Muscle of back (tissue), 13 donors: ENCODE measurements at places on chromosomes 12 and 14. TPM values are rescaled to one million over a fixed set of nuclear protein-coding genes. Genes with fewer than 3 reads are reported as not detected.

DNA sequence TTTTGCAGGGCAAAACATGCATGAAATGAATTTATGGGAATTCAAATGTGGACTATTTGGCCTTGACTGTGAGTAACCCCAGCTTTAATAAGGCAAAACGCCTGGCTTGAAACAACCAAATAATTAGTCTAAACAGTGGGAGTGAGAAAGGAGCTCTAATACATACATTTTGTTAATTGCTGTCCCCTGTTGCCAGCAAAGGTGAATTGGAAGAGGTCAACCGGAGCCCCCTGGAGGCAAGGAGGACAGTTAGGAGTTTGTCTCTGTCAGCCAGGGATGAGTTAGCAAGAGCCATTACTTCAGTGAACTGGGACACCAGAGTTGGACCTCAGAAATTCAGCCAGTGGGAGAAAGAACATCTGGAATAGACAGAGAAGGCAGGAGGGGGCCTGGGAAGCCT is 17.4 kb downstream of the KRT76 start:
- DNase-seq, result no peak

DNA sequence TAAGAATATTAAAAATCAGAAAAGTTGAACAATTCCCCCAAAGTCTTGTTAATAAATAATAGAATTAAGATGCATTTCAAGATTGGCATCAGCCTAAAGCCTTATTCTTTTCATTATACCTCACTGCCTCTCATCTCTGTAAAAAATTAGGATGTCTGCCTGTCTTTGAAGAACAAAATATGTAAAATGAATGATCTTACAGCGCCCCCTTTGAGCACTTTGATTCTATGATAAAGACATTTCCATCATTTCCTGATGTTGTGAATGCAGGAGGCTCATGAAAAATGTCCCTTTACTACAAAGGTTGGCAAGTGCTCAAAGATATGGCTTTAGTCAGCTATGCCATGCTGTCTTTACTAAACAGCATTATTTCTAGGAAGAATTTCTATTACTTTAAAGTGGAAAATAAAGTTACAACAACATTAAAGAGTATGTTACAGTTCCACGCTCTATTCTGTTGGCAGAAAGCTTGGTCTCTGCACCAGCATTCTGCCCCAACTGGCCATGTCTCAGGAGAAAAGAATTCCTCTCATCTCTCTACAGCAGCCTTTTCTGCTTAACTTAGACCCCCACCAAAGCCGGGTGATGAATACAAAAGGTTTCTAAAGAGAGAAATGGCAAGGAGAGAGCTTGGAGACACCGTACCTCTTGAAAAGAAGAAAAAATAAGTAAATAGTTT is 95.1 kb downstream of the LLPH start:
- DNase-seq, result peak; percentile 61

GRCh38 chr14:72522847-72523246 is 371.1 kb downstream of the DPF3 start:
- no peak for DNase-seq

- no peak for DNase-seq
Observed at GRCh38 chr12:2110127-2110526, 57.3 kb downstream of the CACNA1C start.

DNA sequence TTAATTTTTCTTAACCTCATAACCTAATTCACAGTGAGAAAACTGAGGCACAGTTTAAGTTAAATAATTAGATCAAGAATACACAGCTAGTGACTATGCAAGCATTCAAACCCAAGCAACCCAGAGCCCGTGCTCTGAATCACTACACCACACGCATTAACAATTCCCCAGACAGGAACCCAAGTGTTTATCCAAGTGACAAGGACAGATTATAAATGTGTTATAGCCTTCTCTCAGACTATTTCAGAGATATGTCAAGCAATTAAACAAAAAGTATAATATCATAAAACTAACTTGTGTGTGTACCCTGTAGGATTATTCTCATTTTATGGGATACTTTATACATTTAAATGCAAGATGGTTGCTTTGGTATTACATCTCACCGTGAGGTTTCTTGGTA is 43.8 kb downstream of the MED13L start:
- DNase-seq, result no peak

DNA sequence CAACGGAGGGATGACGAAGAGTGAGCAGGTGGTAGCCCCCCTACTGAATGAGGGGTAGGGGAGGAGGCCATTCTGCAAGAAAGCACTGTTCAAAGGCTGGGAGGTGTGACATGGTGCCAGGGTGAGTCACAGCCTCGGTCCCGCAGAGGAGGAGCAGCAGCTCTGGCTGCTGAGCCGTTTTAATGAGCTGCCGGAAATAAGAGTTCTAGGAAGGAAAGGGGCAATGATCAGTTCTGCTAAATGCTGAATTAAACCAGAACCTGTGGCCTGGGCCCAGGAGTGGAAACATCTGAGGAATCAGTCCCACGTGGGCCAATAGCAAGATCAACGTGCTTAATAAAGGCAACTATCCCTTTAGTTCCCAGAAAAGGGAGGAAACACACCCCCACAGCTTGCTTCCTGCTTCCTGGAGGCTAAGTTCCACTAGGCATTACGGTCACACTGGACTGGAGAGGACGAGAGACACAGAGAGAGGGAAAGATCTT is 3.6 kb downstream of the ABCD4 start:
- DNase-seq, result no peak

- no peak for DNase-seq
Observed at GRCh38 chr12:108761226-108761625, 29.9 kb upstream of the CORO1C start.

- no peak for DNase-seq
Observed at GRCh38 chr12:92064422-92064821, 81.2 kb downstream of the BTG1 start.

- DNase-seq, result no peak
Observed at GRCh38 chr12:98053202-98053601, 462.2 kb upstream of the TMPO start.

DNA sequence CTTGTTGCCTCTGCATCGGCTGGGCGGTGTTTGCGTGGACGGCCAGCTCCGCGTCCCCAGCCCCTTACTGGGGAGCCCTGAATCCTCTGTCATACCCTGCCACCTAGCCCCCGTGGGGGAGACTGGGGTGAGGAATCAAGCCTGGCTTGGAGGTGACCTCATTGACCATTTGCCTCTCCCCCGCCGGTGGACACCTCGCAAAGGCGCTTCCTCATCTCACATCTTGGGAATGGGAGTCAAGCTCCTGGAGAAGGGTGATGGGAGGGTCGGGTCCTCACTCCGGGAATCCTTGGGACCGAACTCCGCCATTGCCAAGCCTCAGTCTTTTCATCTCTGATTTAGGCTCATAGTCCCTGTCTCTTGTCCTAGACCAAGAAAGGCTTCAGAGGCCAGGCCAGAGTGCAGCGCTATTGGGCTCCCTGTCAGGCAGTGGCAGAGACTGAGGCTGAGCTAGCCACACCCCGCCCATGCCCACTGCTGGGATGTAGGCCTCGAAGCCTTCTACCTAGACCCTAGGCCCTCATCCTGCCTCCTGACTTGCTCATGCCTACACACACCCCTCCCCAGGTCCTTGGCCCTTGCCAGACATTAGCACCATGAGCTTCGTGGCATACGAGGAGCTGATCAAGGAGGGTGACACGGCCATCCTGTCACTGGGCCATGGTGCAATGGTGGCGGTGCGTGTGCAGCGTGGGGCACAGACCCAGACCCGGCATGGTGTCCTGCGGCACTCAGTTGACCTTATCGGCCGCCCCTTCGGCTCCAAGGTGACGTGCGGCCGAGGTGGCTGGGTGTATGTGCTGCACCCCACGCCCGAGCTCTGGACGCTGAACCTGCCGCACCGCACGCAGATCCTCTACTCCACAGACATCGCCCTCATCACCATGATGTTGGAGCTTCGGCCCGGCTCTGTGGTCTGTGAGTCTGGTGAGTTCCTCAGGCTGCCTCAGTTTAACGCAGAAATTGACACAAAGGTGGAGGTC is 678 bp downstream of the TRMT61A start:
- no peak for DNase-seq

The KANSL2 gene
- 40.2 TPM for polyA plus RNA-seq

The PTHLH gene
- polyA plus RNA-seq, result 1.9 TPM

The RTL1 gene
- 41.7 TPM for polyA plus RNA-seq

The IGFBP6 gene
- 71.6 TPM for polyA plus RNA-seq

The ACOT4 gene
- polyA plus RNA-seq, result 0.76 TPM
